ENCODE measurements at places on chromosomes 4 and X.

DNA sequence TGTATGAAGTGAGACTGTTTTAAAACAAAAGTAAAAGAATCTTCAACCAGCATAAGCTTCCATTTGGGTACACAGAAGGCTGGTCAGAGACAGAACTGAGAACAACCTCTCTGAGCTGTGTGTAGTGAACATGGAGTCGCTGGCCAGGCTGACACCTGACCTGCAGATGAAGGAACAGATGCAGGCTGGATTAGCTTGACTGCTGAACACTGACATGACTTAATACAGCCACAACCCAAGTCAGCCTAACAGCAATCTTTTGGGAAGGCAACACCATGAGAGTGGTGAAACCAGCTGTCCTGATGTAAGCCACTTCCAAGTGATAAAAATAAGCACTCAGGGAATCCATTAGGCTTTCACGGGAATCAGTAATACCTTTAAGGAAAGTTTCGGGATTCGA is 10.1 kb downstream of the SCARB2 start:
- no peak for DNase-seq
- H3K36me3 ChIP-seq = no peaks in the 10 kb centered on the region
- no peaks in the 10 kb centered on the region for H3K4me1 ChIP-seq
- no peak overlapping the region for H3K27ac ChIP-seq

- peaks cover 8% of the 10 kb centered on the region for H3K4me1 ChIP-seq
- DNase-seq = no peak
- no peak overlapping the region for H3K27ac ChIP-seq
- H3K27me3 ChIP-seq = no peaks in the 10 kb centered on the region
- no peaks in the 10 kb centered on the region for H3K36me3 ChIP-seq
- no peak overlapping the region for H3K4me3 ChIP-seq
Measured at GRCh38 chr4:123236606-123237005, 160.0 kb upstream of the SPRY1 start.

DNA sequence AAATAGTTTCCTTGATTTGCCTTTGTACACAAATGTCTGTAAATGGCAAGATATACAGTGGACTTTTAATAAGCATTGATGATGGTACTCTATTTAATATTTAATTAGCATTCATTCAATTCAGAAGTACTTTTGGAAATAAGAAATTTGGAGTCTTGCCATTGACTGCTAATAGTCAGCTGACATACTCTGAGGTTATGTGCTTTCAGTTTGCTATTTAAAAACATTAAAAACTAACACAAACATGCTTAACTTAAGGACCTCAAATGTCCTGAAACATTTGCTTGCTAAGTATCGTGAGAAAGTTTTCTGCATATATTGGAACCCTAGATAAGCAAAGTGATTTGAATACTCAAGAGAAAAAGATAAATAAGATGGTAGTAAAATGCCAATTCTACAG is 64.6 kb downstream of the REELD1 start:
- no peaks in the 10 kb centered on the region for H3K36me3 ChIP-seq
- H3K27ac ChIP-seq = no peak overlapping the region
- H3K27me3 ChIP-seq = no peaks in the 10 kb centered on the region
- DNase-seq = no peak

DNA sequence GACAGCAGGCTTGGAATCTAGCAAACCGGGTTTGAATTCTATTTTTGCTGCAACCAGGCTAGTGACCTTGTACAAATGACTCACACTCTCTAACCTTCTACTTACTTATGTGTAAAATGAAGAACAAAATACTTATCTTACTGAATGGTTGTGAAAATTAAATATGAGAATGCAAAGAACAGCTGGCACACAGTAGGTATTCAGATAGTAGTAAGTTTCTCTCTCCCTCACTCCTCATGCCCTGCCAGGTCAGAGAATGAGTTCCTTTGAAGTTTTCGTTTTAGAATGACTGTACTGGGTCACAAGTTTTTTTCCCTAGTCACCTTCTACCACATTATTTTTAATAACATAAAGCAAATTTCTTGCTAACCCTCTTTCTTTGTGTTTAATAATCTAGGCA is 33.0 kb downstream of the CISD2 start:
- no peaks in the 10 kb centered on the region for H3K4me1 ChIP-seq
- H3K27ac ChIP-seq = no peak overlapping the region
- no peak for DNase-seq
- H3K27me3 ChIP-seq = no peaks in the 10 kb centered on the region

DNA sequence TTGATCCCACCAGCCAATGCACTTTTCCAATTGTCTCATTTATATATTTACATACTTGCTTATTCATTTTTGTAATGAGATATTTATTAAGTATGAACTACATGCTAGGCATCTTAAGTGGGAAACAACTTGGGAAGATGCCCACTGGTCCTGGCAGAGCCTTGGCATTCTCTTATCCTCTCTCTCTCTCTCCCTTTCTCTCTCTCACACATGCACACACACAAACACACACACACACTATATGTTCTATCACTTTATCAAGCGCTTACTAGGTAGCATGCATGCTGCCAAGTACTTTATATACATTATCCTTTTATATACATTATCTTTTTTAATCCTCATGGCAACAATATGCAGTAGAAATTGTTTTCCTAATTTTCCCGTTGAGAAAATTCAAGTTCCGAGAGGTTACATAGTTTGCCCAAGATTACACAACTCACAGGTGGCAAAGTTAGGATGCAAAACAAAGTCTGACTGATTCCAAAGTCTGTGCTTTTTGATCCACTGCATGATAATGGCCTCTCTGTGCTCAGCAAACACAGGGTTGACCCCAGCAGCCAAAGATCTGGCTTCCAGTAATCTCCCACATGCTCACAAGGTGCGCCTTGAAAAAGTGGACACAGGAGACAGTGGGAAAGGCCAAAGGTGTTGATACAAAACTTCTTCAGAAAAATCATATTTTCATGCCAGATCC is 173.1 kb upstream of the KLF3 start:
- H3K4me3 ChIP-seq = no peak overlapping the region
- H3K36me3 ChIP-seq = no peaks in the 10 kb centered on the region
- peaks cover 6% of the 10 kb centered on the region for H3K4me1 ChIP-seq
- H3K27me3 ChIP-seq = no peaks in the 10 kb centered on the region
- DNase-seq = no peak

- H3K27ac ChIP-seq = no peak overlapping the region
- no peak overlapping the region for H3K4me3 ChIP-seq
- H3K36me3 ChIP-seq = no peaks in the 10 kb centered on the region
- H3K27me3 ChIP-seq = no peaks in the 10 kb centered on the region
Measured at GRCh38 chr4:118281611-118282442, 71.0 kb downstream of the PRSS12 start.

DNA sequence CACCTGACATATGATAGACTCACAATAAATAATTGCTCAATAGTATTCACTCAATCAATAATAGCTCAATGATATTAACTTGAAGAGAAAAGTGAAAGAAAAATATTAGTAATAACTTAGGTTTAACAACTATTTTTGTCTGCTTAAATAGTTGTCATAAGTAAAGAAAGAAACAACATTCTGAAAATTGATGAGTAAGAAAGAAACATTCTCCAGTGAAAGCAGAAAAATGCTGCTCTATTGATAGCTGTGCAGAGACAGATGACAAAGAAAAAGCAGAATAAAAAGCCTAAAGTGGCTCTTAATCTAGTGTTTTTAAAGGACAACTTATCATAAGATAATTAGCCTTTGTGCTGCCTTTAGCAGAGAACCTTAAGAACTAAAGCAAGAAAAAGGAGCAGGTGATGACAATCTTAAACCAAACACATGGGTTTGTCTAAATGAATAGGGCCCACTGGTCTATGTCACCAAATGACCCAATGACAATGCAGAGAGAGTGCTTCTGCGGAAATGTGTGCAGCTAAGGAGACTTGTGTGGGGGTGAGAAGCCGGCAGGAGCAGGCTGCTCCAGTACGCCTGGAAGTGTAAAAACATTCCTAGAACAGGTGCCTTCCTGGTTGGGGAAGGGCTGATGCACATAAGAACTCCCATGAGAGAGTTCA is 13.2 kb downstream of the HS3ST1 start:
- no peaks in the 10 kb centered on the region for H3K36me3 ChIP-seq
- no peak overlapping the region for H3K27ac ChIP-seq
- H3K27me3 ChIP-seq = no peaks in the 10 kb centered on the region

DNA sequence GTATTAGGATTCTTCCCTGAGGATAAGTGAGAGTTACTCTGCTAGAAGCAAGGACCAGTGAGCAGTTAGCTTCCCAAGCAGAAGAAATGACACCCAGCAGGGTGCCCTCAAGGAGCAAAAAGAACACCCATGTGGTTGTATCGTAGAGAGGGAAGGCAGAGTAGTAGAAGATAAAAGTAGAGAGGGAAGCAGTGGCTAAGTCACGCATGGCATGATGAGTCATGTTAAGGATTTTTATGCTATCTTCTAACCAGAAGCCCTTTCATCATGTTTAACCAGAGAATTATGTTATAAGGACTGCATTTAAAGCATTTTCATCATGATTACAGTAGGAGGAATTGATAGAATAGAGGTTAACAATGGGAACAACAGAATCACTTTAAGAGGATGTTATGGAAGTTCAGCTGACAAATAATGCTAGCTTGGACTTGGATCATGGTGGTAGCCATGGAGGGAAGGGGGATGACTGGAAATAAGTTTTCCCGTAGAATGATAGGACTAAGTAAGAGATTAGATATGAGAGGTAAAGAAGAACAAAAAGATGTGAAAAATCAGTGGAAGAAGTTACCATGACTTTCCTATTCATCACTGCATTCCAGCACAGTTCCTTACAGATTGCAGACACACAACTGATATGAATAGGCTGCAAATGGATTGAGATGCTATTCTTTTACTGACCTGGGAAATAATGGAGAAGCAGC is 383.5 kb upstream of the INTU start:
- no peaks in the 10 kb centered on the region for H3K4me1 ChIP-seq
- no peak overlapping the region for H3K4me3 ChIP-seq
- no peaks in the 10 kb centered on the region for H3K27me3 ChIP-seq
- H3K36me3 ChIP-seq = no peaks in the 10 kb centered on the region
- no peak overlapping the region for H3K27ac ChIP-seq
- no peak for DNase-seq

GRCh38 chr4:57053508-57053907 is 56.7 kb downstream of the IGFBP7 start:
- peaks cover 4% of the 10 kb centered on the region for H3K4me1 ChIP-seq
- no peaks in the 10 kb centered on the region for H3K36me3 ChIP-seq
- DNase-seq = no peak
- no peak overlapping the region for H3K4me3 ChIP-seq

GRCh38 chrX:131405497-131405896 is 116.4 kb upstream of the IGSF1 start:
- no peak overlapping the region for H3K4me3 ChIP-seq
- no peaks in the 10 kb centered on the region for H3K4me1 ChIP-seq
- H3K27me3 ChIP-seq = no peaks in the 10 kb centered on the region
- no peaks in the 10 kb centered on the region for H3K36me3 ChIP-seq
- peak; percentile 12 for DNase-seq
- no peak overlapping the region for H3K27ac ChIP-seq
